Omental fat pad (tissue), 4 donors: ENCODE measurements at places on chromosomes 7 and 10. TPM values are rescaled to one million over a fixed set of nuclear protein-coding genes. Genes with fewer than 3 reads are reported as not detected.

Gene CHST12
- 11.9 TPM for total RNA-seq

Gene CLCN1
- total RNA-seq: 0.79 TPM

Gene A1CF
- not detected for total RNA-seq

Gene NUDT13
- total RNA-seq: 2.4 TPM

Gene ZNF25
- 11.1 TPM for total RNA-seq

Gene RGR
- 3.3 TPM for total RNA-seq

DNA sequence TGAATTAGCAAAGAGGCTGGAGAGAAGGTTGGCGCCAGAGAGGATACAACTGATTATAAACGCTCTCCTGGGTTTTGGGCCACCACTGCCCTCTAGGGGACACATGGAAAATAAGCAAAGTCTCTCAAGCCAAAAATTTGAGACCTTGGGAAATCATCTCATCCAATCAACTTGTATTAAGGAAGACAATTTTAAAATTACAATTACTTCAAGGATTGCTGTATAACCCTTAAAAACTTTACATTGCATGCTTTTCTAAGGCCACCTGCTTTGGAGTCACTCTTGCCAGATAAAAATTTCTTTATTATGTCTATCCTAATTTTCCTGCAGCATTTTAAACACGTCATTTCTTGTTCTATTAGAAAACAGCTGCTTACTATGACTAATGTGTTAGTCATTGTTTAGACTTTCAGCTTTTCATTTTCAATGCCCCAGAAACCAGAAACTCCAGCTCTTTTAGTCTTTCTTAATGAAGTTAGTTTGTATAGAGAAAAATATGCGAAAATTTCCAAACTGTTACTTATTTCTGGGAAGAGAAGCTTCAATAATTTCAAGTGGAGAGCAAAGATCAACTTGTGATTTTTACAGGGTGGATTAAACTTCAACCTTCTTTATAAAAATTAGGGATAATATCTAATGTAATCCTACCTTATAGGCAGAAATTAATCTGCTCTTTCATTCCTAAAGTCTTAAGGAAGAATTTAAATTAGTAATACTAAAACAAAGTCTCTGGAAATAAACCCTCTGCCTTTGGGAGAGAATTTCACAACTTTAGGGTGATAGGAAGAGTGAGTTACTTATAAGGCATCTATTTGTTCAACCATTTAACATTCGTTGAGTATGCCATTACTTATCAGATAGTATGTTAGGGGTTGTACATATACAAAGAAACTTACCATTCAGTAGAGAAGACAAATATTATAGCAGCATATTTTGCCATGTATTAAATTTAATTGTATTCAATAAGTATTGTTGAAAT, 20.6 kb upstream of the RHOBTB1 start:
- no peak for DNase-seq

DNA sequence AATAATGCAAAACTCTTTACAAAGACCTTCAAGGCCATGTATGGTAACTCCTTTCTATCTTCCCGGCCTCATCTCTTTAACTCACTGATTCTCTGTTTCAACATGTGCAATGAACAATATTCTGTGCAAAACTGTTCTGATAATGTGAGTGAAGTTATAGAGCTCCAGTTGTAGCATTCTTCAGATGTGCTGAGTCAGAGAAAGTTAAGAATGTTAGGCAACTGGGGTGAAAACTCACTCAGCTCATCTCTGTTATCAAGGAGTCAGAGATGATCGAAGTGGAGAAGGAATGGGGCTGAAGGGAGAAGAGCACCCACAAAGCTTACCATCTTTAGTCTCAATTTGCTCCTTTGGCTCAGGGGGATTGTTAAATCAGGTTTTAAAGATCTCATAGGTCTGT, 344.7 kb upstream of the NPSR1 start:
- DNase-seq: no peak

GRCh38 chr7:23622506-23622925, 25.3 kb downstream of the CCDC126 start:
- DNase-seq: no peak

GRCh38 chr10:18005781-18006456, 54.2 kb downstream of the SLC39A12 start:
- DNase-seq: no peak

- no peak for DNase-seq
Measured at GRCh38 chr7:143979359-143979758, 20.8 kb upstream of the OR6B1 start.

DNA sequence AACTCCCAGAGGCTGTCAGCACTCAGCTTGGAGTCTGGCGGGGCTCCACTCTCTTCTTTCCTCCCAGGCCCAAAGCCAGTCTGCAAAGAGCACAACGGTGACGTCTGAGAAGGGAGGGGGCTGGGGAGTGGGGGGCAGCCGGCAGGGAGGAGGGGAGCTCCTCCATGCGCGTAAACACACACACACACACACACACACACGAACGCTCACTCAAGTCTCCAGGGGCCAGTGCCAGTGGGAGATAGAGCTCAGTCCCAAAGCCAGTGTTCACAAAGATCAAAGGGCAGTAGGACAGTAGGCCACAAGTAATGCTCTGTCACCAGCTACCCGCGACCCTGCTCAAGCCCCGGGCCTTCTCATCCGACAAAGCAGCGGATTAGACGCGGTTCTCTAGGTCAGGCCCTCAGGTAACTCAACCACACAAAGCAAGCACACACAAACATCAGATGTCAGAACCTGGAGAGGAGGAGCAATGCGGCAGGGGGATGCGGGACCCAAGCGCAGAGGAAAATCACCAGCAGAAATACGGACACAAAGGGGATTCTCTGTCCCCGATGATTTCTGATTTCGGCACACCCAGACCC, 19.9 kb downstream of the TCAF1 start:
- DNase-seq: no peak

GRCh38 chr7:83851551-83851950, 202.6 kb upstream of the SEMA3E start:
- DNase-seq: no peak

DNA sequence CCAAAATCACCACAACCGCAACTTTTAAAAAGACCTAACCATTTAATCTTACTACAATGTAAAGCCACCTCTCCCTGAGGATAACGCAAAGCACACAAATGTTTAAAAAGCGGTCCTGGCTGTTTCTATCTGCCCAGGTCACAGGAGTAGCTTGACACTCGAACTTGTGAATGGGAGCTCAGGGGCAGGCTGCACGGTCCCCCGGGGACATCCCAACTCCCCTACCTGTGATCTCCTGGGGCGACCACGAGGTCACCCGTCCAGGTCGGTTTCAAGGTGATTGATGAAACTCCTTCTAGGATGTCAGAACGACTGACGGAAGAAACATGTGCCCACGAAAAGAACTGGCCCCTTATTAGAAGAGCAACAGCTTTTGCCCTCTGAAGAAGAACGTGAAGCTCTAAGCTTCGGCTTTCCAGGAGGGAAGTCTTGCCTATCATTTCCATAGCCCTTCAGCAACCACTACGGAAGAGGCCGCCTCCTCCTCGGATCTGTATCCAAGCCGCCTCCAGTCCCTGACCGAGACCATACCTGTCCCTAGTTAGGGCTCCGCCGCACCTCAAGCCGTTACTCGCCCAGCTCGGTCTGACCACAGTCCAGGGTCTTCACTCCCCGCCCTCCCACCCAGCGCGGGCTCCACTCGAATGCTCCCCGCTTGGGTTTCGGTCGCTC, 459 bp downstream of the CYCS start:
- no peak for DNase-seq

GRCh38 chr7:130293521-130293920, 560 bp downstream of the CPA4 start:
- no peak for DNase-seq

- DNase-seq: no peak
Measured at GRCh38 chr7:85039196-85039923, 147.5 kb downstream of the SEMA3D start.

DNA sequence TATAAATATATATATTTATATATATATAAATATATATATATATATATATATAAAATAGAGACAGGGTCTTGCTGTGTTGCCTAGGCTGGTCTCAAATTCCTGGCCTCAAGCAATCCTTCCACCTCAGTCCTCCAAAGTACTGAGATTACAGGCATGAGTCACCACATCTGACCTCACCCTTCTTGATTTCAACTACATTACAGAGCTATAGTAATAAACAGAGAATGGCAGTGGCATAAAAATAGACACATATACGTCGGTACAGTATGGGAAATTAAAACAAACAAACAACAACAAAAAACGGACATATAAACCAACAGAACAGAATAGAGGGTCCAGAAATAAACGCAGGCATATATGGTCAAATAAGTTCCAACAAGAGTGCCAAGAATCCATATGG, 77.6 kb upstream of the PPP1R3A start:
- no peak for DNase-seq
